Cardiac septum (tissue), 1 donor: ENCODE measurements at places on chromosomes 13 and 19. TPM values are rescaled to one million over a fixed set of nuclear protein-coding genes. Genes with fewer than 3 reads are reported as not detected.

SBK2 gene
- 2.0 TPM for total RNA-seq

C19orf85 gene
- not detected for total RNA-seq

ANKLE1 gene
- 0.30 TPM for total RNA-seq

SYNE4 gene
- 0.13 TPM for total RNA-seq

RXFP2 gene
- not detected for total RNA-seq

YIPF2 gene
- total RNA-seq: 20.8 TPM

CYP2B6 gene
- total RNA-seq: not detected

ATP7B gene
- 10.8 TPM for total RNA-seq

FXYD5 gene
- total RNA-seq: 19.0 TPM

MTUS2 gene
- 81.4 TPM for total RNA-seq

THSD8 gene
- 0.94 TPM for total RNA-seq
